CD4-positive, alpha-beta T cell treated with Interleukin-10 for 1 hour (primary cell): ENCODE measurements at places on chromosomes 4 and X.

GRCh38 chr4:6329478-6330383, 60.1 kb downstream of the WFS1 start:
- no peak for DNase-seq

GRCh38 chr4:53932796-53933610, 131.4 kb downstream of the CHIC2 start:
- DNase-seq, result no peak

DNA sequence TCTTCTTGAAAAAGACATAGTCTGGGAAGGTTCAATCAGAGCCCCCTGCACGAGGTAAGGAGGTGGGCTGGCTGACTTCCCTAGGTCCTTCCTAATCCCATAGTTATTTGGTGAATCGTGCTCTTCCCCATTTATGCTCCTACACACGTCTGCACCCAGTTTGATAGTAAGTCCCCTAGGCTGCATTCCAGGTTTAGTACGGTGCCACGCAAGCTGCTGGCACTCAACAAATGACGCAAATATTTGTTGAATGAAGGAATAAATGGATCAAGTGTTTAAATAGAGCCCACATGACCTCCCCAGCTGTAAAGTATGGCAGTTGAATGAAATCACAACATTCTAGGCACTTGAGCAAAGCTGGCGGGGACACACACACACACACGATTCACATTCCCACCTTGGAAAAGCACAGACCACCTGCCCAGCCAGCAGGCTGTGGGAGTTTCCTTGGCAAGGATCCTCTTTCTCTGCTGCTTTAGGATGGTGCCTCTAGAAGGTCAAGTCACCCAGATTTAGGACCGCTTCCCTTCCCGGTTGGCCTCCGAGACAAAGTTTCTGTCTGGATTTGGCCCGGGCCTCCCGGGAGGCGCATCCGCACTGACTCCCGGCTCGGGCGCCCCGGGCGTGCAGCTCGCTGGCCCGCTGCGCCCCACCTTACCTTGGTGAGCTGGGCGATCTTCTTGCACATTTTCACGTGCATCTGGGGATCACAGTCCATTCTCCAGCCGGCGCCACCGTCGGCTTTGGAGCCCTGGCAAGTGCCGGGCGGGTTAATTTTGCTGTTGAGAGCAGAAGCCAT, 721 bp downstream of the FAM184B start:
- no peak for DNase-seq

- peak; percentile 43 for DNase-seq
Measured at GRCh38 chrX:40281336-40282005, 183.7 kb upstream of the BCOR start.
